ENCODE measurements at places on chromosomes 3 and 15.

DNA sequence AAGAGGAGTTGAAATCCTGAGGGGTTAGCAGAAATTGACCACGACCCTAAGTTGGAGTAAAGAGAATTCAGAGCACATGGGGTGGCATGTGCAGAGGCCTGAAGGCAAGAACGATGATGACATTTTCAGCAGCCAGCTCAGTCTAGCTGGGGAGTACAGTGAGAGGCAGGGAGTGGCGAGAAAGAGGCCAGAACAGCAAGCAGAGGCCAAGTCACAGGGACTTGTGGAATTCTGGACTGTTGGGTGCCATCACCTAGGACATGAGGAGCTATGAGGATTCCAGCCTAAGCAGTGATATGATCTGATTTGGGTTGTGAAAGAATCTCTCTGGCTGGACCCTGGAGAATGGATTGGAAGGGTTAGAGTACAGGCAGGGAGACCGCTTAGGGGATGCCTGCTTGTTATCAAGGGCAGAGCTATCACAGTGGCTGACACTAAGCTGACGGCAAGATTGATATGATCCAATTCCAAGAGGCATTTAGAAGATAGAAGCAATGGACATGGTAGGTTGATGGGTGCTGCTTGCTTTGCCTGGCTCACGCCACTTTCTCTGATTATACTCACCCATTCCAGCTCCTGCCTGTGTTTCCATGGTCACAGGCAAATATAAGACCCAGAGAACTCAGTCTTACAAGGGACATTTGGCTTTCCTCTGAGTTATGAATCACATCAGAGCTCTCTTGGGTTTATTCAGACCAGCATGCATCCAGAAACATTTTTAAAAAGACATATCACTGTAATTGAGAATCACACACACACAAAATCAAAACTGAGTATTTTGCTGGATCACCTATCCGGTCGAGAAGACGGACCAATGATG lies 66.4 kb downstream of the LRTM1 start:
- DNase-seq = no peak

- no peak for DNase-seq
These were observed 598.7 kb upstream of the TGFBR2 start for GRCh38 chr3:30007668-30008067.

DNA sequence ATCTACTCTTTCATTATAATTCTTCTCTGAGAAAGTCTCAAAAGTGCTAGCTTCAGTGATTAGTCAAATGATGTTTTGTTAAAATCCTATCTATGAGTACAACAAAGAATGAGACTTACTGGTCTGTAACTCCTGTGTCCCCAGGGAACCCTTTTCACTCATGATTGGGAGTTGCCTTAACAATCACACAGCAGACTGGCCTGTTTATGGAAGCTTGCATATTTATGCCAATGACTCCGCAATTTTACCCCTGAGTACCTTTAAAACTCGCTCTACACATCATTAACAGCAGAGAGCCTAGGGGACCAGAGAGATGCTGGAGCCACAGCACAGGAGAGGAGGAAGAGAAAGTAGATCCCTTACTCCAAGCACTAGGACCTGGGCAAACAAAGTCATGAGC lies 628.1 kb downstream of the IGSF11 start:
- DNase-seq = no peak

- no peak for DNase-seq
These were observed 60.2 kb downstream of the SCN5A start for GRCh38 chr3:38588995-38589937.

DNA sequence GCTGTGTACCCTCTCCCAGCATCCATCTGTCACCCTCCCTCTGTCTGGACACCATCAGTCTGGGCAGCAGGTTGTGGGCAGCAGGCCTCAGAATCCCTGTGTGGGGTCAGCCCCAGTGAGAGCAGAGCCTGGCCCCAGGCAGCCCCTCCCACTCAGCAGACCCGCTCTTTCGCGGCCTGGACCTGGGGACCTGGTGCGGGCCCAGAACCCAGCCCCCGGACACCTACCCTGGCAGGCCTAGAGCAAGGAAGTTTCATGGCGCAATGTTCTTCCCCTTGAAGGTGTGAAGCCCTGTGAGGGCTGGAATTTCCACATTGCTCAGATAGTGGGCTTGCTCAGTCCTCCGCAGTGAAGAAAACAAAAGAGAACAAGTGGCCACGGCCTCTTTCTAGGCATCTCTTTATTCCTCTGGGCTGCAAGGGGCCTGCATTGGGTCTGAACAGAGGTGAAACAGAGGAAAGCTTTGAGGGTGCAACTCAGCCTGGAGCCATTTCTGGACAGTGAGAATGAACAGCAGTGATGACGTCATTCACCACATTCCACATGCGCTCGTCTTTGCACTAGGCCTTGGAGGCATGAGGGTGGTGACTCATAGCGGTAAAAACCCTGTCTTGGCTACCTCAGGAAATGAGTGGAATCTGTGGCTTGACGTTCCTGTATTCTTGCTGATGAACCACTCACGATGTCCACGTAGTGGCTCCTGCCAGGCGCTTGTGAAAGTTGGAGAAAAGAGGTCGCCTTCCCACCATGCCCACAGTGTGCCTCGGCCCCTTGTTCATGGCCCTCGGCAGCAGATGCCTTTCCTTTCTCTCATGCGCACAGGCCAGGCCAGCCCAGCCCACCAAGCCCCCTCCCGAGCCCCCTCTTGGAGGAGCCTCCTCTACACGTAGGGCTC lies 66.1 kb downstream of the SLC30A4 start:
- DNase-seq = peak; percentile 81

DNA sequence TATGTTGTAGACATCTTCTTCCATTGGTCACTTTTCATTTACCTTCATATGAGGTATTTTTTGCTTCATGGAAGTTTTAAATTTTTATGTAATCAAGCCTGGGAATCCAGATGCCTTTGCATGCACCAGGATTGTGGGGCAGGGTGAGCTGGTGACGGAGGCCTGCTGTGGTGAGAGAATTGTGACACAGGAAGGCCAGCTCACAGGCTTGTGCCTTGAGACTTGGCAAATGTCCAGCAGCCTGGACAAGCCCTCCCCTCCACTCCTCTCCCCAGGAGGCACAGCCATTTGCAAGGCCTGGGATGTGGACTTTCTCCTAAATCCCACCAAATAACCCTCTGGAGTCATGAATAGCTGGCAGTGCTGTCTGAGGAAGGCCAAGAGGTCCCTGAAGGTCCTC lies 67.4 kb downstream of the RHCG start:
- no peak for DNase-seq

GRCh38 chr3:52798376-52798977 lies 3.9 kb downstream of the ITIH3 start:
- no peak for DNase-seq

DNA sequence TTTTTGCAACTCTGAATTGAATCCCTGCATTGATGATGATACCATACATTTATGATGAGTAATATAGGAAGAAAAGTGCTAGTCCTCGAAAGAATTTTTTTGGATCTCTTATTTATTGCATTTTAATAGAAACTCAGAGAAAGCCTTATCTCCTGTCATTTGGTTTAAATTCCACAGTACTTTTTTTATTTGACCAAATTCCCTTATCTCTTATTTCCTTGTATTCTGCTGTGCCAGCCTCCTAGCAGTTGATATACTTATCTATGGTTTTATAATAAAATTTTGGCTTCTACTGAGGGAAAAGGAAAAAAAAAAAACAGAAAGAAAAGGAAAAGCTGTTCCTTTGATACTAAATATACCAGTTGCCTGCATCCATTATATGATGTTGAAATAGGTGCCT lies 535.1 kb upstream of the NR2F2 start:
- no peak for DNase-seq

DNA sequence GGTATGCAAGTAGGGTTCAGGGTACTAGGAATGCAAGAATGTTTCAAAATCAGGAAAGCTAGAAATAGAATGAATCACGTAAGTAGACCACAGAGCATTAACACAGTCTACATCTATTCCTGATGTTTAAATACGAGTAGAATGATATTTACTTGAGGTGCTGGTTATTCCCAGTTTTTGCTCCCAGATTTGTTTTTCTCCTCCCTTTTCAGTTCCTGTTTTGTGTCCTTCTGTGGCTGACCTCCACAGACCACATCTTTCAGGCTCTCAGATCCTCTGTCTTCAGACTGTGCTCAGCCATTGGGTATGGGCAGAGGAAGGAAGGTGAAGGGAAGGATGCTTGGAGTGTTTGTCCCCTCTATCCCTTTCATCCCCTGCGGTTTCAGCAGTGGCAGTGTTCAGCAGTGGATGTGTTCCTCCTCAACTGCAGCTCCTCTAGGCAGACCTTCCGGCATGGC lies 276.6 kb downstream of the ZNF621 start:
- no peak for DNase-seq

- DNase-seq = no peak
These were observed 184.3 kb downstream of the PLCH1 start for GRCh38 chr3:155560594-155560993.

DNA sequence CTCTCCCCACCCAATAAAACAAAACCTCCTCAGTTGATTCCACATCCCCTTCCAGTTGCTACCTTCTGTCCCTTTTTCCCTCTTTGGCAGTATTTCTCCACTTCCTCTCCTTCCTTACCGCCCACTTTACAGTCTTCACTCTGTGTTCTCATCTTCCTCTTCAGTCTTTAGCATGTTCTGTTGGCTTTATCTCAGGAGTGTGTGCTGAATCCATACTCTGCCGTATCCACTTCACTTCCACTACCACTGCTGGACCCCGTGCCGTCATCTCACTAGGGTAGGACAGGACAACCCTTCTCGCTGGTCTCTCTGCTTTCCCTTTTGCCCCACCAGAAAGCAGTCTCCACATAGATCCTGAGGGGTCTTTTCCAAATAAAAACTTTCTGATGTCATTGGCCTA lies 74.3 kb downstream of the FNDC3B start:
- no peak for DNase-seq

GRCh38 chr3:51304230-51304629 lies 80.9 kb upstream of the MANF start:
- DNase-seq = no peak

- no peak for DNase-seq
These were observed 1.3 kb downstream of the RNU5B-1 start for GRCh38 chr15:65305776-65306175.

- DNase-seq = no peak
These were observed 164.5 kb upstream of the TLE3 start for GRCh38 chr15:70262171-70262570.

- no peak for DNase-seq
These were observed 178.5 kb downstream of the NR1D2 start for GRCh38 chr3:24123596-24123995.

- no peak for DNase-seq
These were observed 115.7 kb downstream of the STT3B start for GRCh38 chr3:31648286-31648968.

DNA sequence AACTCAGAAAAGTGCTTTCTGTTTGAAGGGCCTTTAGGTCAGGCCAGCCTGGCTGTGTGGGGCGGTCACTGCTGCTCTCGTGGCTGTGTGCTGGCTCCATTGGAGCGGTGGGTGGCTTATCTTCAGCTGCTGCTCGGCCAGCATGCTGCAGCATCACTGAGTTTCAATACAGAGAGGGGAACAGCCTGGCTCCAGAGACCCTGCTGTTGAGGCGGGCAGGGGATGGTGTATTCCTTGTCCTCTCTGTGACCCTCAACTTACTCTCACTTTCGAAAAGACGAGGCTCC lies 248.5 kb upstream of the ONECUT1 start:
- no peak for DNase-seq

DNA sequence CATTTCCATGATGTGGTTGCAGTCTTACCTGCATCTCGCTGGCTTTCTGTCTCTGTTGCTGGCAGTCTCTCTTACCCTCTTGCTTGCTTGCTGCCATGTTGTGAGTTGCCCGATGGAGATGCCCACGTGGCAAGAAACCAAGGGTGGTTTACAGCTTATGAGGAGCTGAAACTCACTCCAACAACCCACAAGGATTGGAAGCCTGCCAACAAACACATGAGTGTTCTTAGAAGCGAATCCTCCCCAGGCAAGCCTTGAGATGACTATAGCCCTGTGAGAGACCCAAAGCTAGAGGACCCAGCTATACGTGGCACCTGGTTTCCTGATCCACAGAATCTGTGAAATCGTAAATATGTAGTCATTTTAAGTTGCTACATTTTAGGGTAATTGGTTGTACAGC lies 490.9 kb upstream of the ADAMTS9 start:
- no peak for DNase-seq

- DNase-seq = no peak
These were observed 28.8 kb downstream of the SUMF1 start for GRCh38 chr3:4438296-4438695.

GRCh38 chr3:6220447-6220846 lies 640.5 kb upstream of the GRM7 start:
- DNase-seq = no peak

GRCh38 chr3:37477711-37478487 lies 303.5 kb upstream of the LRRFIP2 start:
- no peak for DNase-seq

DNA sequence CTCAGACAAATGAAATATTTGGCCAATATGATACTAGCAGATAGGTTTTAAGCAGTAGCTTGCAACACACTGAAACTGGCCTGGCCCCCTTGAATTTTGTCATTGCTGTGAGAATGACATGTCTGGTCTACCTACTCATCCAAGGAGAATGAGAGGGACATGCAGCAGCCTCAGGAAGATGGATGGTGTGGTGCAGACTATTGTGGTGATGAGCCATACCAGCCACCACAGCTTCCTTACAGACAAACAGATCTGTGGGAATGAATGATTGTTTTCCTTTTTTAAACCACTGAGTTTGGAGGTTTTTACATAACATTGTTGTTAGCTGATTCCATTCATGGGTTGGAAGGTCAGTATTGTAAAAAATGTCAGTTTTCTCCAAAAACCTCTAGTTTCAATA lies 133.7 kb upstream of the POU1F1 start:
- no peak for DNase-seq

- no peak for DNase-seq
These were observed 48.5 kb downstream of the CD47 start for GRCh38 chr3:108042300-108042699.

DNA sequence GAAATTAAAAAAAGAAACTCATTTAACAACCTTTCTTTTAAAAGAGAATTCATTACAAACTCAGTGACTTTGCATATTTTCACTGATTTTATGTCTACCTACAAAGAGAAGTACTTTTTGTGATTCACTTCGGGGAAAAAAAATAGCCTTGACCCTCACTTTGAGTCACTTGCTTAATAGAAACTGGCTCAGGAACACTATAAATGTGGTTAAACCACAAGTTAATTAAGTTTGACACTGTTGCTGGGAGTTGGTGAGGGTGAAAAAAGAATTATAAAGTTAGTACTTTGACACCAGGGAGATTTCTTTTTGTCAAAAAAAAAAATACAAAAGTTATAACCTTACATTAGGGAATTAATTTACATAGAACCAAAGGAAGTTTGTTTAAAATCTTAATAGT lies 810.9 kb downstream of the NR2F2 start:
- no peak for DNase-seq
